T-helper 17 cell (primary cell): ENCODE measurements at places on chromosomes 1 and 21.

DNA sequence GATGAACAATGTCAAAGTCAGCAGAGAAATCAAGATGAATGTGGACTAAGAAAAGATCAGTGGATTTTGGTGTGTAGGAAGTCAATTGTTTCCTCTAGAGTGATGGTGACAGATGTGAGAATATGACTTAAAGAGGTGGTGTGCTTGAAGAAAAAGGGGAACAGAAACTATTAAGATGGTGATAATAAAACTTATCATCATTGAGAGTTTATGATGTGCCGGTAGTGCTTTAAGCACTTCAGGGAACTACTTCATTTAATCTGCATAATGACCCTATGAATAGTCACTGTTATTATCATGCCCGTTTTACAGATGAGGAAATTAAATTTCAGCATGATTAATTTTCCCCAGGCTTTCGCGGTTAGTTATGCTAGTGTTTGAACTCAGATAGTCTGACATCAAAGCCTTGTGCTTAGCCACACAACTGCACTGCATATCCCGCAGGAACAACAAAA is 246.9 kb upstream of the LRRC7 start:
- no peak overlapping the region for H3K4me3 ChIP-seq
- no peak for DNase-seq
- H3K27ac ChIP-seq: no peak overlapping the region
- no peaks in the 10 kb centered on the region for H3K27me3 ChIP-seq
- no peaks in the 10 kb centered on the region for H3K36me3 ChIP-seq

- no peaks in the 10 kb centered on the region for H3K36me3 ChIP-seq
- peaks cover 45% of the 10 kb centered on the region for H3K4me1 ChIP-seq
- no peaks in the 10 kb centered on the region for H3K27me3 ChIP-seq
- H3K27ac ChIP-seq: no peak overlapping the region
- no peak for DNase-seq
Measured at GRCh38 chr1:243790404-243790803, 59.6 kb downstream of the AKT3 start.

GRCh38 chr21:15249285-15249993 is 184.6 kb upstream of the NRIP1 start:
- peaks cover 10% of the 10 kb centered on the region for H3K27me3 ChIP-seq
- no peak overlapping the region for H3K27ac ChIP-seq
- H3K4me1 ChIP-seq: no peaks in the 10 kb centered on the region
- H3K36me3 ChIP-seq: no peaks in the 10 kb centered on the region
- DNase-seq: no peak

DNA sequence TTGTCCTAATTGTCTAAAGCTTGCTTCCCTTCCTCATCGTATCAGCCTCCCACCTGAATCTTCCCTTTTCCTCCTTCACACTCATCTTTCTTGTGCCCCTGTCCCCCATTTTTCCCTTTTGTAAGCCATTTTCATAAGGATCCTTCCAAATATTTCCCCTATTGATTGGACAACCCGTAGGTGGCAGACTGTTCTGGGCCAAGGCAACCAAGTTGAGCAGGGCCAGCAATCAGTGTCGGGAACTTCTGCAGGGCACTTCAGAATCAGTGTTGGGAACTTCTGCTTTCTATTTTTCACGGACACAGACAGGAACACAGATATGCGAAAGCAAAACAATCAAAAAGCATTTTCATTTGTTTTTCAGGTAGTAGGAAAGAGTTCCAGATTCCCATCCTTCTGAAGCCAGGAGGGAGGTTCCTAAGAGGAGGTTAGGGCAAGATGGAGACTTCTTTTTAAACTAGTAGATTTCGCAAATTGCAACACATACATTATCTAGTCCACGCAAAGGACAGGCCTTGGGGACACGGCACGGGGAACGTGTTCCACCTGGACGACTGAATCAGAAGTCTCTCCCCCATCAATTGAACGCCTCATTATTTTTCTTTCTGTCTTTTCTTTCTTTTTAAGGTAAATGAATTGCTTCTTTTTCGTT is 691 bp upstream of the MPZL1 start:
- peaks cover 2% of the 10 kb centered on the region for H3K36me3 ChIP-seq
- no peak for DNase-seq
- no peaks in the 10 kb centered on the region for H3K27me3 ChIP-seq
